ENCODE measurements at places on chromosomes 4 and X.

GRCh38 chrX:5998901-5999300 is 229.8 kb downstream of the NLGN4X start:
- no peak for DNase-seq

DNA sequence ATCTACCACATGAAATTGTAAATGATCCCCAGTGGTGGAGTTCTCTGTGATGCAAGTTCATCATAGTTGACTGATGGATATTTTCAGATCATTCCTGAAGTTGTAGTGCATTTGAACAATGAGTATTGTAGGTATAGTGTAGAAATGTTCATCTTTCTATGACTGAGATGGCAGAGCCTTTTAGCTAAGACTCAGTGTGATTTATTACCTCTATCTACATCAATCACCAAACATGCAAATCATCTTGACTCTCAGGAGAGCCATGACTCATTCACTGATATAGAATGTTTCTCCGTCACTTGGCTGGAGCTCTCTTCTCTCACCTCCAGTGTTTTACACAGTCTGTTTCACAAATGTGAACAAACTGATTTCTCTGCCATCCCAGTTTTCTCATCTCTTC is 392.6 kb downstream of the IL1RAPL1 start:
- no peak for DNase-seq

GRCh38 chr4:40454816-40455215 is 119.7 kb downstream of the CHRNA9 start:
- no peak for DNase-seq

DNA sequence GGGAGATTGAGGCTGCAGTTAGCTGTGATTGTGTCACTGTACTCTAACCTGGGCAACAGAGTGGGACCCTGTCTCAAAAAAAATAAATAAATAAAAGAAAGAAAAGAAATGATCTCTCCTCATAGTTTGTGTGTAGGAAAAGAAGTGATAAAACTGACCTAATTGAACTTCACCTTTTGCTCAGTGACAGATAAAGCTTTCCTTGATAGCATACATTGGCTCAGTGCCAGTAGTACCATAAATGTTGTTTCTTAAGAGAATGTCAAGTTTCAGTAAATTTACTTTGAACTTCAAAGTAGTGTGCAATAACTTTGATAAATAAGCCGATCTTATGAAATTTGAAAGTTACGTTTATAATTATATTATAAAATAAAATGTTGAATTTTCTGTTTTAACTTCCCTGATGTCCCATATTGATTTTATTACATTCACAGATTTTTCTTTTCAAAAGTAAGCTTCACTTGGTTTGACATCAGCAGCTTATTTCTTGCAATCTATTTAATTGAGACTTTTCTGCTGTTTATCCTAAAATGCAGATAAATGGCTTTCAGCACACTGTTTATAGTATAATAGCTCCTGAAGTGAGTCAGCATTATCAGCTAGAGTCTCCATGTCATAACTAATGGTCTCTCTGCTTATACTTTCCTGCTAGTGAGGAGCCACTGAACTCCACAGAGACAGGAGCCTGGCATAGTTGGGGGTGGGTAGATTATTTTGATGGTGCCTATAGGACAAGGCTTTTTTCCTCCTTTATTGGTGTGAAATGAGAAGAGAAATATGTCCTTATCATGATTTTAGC is 330.1 kb downstream of the BMPR1B start:
- no peak for DNase-seq

DNA sequence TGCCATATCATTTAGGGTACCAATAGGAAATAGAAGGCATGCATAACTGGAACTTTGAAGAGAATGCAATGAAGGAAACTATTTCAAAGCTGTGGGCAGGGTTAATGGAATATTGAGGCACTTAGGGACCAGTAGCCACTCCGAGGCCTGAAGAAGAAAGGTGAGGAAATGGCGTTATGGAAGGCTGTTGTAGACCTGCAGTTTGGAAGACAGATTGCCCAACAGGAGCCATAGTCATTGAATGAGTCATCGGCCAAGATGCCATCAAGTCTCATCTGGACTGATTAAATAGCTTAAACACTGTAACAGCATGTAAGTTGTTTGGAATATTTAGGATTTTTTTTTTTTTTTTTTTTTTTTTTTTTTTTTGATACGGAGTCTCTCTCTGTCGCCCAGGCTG is 11.6 kb downstream of the CXCL13 start:
- no peak for DNase-seq

GRCh38 chrX:98203800-98204199 is 1320.1 kb downstream of the RPA4 start:
- DNase-seq = no peak

DNA sequence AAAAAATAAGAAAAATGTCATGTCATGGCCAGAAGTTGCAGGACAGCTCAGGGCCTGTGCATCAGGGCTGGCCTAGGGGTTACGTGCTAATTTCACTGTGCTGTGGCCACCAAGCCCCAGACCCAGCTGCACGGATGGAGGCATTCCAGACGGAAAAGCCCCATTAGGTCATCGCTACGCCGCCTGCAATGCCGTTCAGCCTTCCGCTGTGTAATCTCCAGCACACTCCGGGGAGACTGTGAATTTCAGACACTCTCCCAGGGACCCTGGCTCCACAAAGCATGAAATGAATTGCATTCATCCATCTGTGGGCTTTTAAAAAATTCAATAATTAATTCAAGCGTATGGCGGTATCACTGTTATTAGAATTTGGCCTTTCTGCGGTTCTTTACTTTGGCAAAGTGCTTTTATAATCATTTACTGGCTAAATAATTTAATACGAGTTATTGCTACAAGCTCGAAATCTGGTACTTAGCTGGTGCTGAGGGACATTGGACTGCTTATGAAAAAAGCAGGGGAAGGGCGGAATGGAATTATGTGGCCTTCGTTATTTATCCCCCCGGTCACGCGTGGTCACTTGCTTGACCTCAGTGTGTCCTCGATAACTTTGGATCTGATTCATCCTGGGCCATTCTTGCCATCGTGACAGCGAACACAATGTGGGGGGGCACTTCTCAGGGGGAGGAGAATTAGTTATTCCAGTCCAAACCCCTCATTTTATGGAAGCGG is 9.0 kb upstream of the NSG1 start:
- DNase-seq = no peak

DNA sequence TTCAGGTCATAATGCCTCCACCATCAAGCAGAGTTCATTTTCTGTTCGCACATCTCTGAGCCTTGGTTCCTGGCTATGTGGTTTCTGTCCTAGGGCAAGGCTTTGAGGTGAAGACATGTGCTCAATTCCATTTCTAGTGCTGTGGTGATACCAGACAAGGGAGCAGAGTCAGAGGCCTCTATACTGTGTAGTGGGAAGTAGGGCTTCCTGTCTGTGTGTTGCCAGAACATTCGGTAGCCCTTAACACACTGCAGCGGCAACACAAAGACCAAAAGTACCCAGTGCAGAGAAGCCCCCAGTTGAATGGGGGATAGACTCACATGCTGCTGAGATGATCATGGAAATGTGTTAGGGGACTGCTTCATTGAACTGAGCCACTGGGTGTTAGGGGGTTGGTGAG is 56.4 kb downstream of the STARD8 start:
- no peak for DNase-seq

DNA sequence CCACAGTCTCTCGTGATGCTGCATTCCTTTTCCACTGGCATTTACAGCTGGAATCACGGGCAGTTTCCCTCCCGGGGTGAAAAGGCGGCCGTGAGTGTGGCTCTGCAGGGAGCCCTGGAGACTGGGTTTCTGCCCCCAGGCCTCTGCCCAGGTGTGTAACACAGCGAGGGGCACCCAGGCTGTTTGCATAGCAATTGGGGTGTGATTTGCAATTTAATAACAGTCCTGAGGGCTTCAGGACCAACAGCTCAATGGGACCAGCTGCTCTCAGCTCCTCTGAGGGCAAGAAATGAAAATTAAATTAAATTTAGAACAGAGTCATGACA is 99.0 kb upstream of the SHOX start:
- DNase-seq = no peak

DNA sequence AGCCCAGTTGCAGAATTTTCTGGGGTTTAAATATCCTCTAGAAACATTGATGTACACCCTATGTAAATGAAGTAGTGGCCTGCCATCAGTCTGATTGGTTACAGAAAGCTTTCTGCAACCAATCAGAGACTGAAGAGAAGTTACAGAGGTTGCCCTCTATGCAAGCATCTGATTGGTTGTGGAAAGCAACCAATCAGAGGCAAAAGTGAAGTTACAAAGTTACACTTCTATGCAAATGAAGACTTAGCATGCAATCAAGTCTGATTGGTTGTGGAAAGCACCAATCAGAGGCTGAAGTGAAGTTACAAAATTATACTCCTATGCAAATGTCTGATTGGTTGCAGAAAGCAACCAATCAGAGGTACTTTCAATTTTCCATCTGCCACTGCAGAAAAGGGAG is 51.9 kb upstream of the USP9X start:
- DNase-seq = no peak

- DNase-seq = no peak
Measured at GRCh38 chrX:1045680-1046314, 166.7 kb downstream of the CRLF2 start.

DNA sequence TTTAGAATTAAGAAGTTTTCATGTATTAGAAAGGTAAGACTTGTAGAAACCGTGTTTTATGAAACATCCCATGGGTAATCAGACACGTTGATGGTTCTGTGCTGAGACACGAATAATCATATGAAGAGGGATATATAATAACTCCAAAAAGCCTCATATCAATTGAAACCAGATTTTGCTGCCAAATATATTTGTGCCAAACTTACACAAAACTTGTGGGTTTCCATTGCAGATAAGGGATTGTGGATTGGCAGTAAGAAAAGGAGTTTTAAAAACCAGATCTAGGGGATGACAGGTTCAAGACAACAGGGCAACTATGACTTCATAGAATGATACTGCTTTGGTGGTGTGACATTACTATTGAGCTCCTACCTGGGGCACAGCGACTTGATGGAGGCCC is 616.1 kb downstream of the BCOR start:
- DNase-seq = no peak

- DNase-seq = peak; percentile 17
Measured at GRCh38 chrX:134377537-134377936, 82.4 kb upstream of the HPRT1 start.

DNA sequence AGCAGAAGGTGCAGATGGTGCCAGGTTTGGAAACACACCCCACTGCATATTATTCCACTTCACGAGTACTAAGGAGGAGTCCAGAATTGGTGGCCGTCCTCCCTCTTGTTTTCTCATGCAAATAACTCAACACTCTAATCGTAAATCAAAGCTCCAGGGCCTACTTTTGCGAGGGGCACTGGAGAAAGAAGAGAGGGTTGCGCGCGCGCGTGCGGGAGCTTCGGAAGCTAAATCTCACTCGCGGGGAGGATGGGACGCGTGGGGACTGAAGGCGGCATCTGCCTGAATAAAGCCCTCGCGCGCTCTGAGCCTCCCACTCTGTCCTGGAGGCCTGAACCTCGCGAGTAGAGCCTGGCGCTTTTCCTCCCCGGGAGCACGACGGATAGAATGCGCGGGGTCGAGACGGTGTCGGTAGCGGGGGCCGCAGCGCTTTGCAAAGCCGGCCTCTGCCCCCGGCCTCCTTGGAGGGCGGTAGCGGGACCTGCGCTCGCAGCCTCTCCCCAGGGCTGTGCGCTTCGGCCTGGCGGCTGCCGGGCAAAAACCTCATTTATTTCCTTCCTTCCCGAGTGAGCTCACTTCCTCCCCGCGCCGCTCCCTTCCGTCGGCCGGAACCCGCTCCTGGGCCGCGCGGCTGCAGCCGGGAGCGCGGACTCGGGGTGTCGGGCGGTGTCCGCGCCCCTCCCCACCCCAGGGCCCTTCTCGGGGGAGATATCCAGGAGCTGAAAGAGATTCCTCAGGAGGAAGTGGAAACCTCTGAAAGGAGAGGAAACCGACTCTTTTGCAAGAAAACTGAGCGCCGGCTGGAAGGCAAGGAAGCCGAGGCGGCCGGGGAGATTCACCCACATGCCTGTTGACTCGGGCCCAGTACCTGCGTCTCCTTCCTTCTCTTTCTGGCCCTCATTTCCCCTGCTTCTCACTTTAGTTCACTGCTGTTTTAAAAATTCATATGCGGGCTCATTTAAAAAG is 20.7 kb downstream of the HAND2 start:
- DNase-seq = no peak

GRCh38 chr4:84856468-84857049 is 109.9 kb downstream of the WDFY3 start:
- no peak for DNase-seq

DNA sequence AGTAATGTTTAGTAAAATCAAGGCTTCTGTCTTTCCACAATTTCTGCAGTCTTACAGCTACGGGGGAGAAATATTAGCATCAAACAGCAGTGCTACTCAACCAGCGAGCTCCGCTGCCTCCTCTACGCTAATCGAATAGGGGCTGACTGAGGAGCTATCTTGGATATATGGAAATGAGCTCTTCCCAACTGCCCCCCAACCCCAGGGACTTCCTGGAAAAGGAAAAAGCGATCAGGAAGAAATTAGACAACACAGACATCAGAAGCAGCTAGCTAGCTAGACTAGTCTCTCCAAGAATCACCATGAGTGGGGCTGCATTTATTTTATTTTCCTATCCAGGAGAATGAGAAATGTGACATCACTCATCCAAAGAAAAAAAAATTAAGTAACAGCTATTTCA is 7.6 kb downstream of the NKX6-1 start:
- DNase-seq = no peak

- no peak for DNase-seq
Measured at GRCh38 chrX:14084466-14084865, 54.8 kb upstream of the GEMIN8 start.

- DNase-seq = no peak
Measured at GRCh38 chr4:130125467-130125866, 1029.5 kb downstream of the C4orf33 start.

- DNase-seq = no peak
Measured at GRCh38 chr4:138953961-138954371, 61.6 kb upstream of the NOCT start.

DNA sequence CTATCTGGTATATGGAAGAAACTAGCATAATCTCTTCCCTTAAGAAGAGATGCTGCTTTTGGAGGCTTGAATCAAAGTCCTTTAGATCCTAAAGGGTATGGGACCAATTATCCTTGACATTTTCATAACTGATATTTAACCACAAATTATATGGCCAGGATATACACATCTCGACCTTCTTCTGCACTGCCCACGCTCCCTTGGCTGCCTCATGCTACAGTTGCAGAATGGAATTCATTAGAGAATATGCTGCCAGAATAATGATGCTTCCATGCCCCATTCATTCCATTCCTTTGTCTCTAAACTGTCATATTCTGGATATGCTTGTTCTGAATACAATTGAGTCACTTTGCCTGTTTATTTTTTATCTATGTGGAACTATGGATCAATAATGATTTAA is 157.1 kb upstream of the PACRGL start:
- DNase-seq = no peak

DNA sequence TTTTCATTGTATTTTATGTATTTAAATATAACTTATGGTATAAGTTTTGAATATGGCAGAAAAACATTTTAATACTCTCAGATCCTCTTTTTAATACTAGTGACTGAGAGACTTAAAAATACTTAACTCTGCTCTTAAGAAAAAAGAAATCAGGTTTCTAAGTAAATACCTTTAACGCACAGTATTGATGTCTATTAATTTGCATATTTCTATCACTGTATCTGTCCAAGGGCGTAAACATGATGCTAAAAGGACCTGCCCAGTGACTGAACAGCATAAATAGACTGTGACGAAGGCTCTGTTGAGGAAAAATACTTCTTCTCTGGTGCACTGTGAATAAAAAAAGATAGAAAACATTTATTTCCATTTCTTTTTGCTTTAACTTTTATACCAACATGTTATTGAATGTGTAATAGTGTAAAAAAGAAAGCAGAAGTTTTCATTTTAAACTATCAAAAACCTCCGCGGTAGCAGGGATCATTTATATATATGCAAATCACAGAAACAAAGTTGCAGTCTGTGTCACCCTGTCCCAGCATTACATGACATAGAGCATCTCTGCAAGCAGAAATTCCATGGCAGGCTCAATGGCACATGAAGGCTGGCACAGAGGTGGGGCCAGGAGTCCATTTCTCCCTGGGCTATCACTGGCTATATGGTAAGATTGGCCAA is 75.4 kb downstream of the ZAR1 start:
- no peak for DNase-seq

All from activated CD4-positive, alpha-beta T cell treated with anti-CD3 and anti-CD28 coated beads for 4 hours (primary cell).